ENCODE measurements at places on chromosomes 6 and 20.

GRCh38 chr6:109454496-109455436, 806 bp downstream of the MICAL1 start:
- peak; percentile 88 for DNase-seq

DNA sequence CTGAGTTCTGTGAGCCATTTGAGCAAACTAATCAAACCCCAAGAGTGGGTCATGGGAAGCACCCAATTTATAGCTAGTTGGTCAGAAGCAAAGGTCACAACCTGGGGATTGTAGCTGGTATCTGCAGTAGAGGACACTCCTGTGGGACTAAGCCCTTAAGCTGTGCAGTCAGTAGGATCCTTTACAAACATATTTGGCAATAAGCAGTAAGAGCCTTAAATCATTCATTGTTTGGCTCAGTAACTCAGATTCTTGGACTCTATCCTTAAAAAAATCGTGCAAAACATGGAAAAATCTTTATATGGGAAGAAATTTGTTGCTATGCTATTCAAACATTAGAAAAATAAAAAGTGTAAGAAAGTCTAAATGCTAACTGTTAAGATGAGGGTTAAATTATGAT, 29.9 kb downstream of the FRK start:
- no peak for DNase-seq

GRCh38 chr6:116326181-116326671, 44.5 kb upstream of the DSE start:
- DNase-seq: no peak

- DNase-seq: no peak
These were observed 50.6 kb downstream of the MAFB start for GRCh38 chr20:40638414-40638813.

DNA sequence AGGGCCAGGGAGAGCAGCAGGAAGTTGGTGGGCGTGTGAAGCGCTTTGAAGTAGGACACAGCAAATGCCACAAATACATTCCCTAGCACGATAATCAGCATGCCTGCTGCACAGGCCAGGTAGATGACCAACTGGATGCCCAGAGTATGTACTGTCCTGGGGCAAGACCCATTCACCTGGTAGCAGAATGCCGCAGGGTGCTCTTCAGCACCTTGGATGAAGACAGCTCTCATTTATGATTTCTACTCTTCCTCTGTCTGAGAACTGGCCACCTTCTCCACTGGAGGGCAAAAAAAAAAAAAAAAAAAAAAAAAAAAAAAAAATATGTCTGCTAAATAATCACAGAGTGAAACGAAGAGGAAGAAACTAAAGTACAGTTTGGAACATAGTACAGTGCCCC, at the start of gene TAAR5:
TSS of gene TAAR5 (minus strand) at position 288 of the 400 bp plus-strand sequence. CDS start at position 233, 55 bp downstream.
- no peak for DNase-seq

- DNase-seq: peak; percentile 87
These were observed 1.0 kb upstream of the HCK start for GRCh38 chr20:32050851-32051556.

- no peak for DNase-seq
These were observed 14.2 kb upstream of the TGM3 start for GRCh38 chr20:2281563-2281962.

- DNase-seq: no peak
These were observed 95.4 kb downstream of the RNF217 start for GRCh38 chr6:125057392-125058246.

GRCh38 chr6:5529733-5530132, 268.4 kb downstream of the FARS2 start:
- DNase-seq: no peak

DNA sequence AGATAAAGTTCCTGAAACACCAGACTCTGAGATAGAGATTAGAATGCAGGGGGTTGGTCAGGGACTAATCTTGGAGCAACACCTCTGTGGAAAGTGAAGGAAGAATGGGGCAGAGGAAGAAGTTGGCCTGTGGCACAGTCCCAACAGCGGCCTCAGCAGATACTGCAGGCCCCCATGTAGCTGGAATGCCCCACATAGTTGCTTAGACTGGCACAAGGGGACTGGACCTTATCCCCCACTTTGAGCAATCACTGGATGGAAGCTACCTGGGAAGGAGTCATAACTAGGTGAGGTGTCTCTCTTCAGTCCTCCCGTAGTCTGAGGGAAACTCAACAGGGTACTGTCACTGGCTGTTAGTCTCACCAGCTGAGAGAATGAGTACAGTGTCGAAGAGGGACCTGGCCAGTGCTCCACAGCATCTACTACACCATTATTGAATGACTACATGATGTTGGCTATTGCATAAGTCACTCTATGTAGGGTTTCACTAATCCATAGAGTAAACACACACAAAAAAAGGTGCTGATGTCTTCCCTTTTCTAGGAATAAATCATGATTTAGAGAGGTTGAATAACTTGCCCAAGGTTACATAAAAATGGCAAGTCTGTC, 47.5 kb downstream of the ADGRG6 start:
- no peak for DNase-seq

DNA sequence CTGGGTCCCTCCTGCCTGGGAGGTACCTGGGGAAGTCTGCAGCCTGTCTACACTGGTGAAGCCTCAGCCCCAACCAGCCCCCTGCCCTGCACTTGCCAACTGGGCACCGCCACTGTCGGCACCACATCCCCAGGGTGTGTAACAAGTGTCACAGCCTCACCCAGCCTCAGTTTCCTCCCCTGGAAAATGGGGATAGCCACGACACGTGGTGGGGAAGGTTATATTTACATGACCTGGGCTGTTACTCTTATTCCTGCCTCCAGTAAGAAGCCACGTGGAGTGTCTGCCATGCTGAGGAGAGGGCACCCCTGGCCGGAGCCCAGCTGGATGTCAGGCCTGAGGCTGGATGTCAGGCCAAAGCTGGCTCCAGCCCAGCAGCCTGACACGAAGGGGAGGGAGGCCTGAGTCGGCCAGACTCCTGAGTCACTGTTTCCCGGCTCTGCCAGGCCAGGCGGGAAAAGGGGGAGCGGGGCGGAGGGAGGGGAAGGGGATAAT, 44.9 kb downstream of the SNAI1 start:
- no peak for DNase-seq

Measured in common myeloid progenitor, CD34-positive (primary cell).